NCI-H774 (cell line): ENCODE measurements at places on chromosomes 7 and 10.

GRCh38 chr7:30470771-30471170 is 7.8 kb downstream of the NOD1 start:
- DNase-seq, result peak; percentile 27

DNA sequence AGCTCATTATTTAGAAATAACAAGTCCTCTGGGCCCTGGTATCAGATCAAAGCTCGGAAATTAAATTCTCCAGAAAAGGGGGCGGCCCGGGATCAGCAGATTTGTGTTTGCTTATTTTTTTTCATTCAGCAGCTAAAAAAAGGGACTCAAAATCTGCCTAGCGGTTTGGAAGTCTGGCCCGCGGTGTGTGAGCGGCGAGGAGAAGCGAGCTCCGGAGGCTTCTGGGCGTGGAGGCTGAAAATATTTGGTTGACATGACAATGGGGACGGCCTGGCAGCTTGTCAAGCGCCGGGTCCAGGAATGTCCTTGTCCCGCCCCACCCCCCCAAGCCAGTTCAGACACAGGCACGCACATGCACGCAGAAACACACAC is 43.4 kb downstream of the FOXL3 start:
- no peak for DNase-seq

- DNase-seq, result no peak
These were observed 19.7 kb upstream of the RPEL1 start for GRCh38 chr10:103225939-103226338.

DNA sequence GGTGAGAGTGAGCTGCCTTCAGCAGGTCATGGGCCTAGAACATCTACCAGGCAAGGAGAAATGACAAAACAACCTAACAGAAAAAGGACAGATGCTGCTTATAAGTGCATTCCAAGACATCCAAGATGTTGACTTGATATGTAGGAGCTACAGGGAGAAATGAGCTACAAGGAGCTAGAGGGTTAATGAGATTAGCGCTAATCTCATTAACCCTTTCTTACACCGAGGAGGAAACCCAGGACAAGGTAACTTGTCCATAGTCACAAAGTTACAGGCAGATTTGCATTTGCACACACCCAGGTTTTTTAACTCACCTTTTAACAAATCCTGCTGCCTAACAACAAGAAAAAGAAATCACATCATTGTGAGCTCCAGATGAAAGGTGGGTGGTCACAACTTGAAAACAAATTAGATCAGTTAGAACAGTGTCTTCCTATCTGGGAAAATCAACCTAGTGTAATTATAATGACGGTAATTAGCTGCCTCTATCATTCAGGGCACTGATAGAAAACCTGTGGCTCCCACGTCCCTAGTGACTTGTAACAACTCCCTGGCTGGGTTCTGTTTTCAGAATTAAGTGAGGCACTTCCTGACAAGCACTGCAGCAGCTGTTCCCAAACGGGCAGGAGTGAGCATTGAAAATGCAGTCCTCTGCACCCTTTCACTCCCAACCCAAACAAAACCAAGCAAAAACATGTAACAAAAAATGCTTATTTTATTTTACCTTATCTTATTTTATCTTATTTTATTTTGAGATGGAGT is 5.7 kb downstream of the KIAA1549 start:
- peak; percentile 7 for DNase-seq

GRCh38 chr7:120794106-120794729 is 63.7 kb downstream of the TSPAN12 start:
- no peak for DNase-seq

DNA sequence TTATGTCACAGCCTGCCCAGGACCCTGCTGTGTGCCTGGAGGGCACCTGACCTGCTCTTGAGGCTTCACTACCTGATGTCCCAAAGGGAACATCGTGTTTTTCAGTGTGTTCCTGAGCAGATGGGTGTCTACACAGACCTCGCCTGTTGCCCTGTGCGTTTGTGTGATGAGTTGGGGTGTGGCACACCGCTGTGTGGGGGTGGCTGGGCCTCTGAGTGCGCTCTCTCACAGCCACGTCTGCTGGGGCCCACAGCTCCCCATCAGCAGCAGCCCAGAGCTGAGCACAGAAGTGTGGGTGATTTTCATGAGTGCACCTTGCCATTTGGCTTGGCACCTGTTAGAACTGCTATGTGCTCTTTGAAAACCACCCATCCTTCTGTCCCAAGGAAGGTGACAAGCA is 121.5 kb downstream of the NKX6-2 start:
- no peak for DNase-seq
